ENCODE measurements at places on chromosomes 6 and 20.
A peak's percentile ranks its signal among the peaks of the same experiment; 100 is the strongest.

GRCh38 chr6:26491604-26492003, 8.5 kb upstream of the BTN1A1 start:
- no peak for DNase-seq

- DNase-seq = peak; percentile 86
Measured at GRCh38 chr20:42093542-42094440, 475.6 kb upstream of the CHD6 start.

- DNase-seq = no peak
Measured at GRCh38 chr6:39167866-39168625, 53.1 kb upstream of the SAYSD1 start.

DNA sequence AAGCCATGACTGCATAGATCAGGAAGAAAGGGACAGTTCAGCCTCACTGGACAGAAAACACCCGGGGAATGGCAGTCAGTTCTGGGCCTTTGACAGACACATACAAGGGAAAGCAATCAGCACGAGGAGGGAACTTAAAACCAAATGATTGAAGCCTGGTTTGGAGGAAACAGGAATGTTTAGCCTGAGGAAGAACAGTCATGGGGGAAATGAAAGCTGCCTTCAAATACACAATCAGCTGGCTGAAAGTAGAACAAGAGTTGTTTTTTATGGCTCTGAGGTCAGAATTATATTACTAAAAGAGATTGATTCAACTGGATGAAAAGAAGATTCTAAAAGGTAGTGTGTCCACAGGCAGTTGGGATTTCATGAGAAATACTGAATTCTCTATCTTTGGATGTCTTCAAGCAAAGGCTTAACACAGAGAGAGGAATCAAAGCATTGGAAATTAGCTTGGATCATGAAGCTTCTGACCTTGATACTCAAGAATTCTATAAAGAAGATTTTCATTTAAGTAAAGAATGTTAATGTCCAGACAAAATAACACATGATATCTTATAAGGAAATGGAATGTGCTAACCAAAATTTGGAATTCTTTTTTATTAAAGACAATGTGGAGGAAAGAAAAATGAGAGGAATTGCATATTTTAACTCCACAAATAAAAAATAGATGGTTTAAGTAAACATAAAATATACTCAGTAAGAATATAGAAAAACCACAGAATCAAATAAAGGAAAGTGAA, 216.6 kb downstream of the IBTK start:
- DNase-seq = no peak

GRCh38 chr20:38173237-38174156, 8.4 kb upstream of the TGM2 start:
- DNase-seq = no peak

DNA sequence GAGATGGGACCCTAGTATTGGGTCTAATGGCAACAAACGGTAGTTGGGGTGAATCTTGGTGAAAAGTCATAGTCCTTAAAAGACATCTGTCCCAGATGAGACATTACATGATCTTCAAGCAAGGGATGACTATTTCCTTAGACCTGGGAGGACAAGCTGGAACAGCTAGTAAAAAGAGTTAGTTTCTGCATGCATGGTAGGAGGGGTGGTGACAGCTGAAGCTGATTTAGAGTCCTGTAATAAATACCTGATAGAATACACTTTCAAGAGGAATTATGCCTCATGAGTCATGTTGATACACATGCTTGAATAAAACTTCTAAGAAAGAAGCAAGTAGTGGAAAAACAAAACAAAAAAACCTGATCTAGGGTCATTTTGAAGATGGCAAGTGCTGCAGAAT, 247.4 kb downstream of the CD109 start:
- no peak for DNase-seq

- no peak for DNase-seq
Measured at GRCh38 chr6:109406196-109406595, 23.9 kb upstream of the CD164 start.

DNA sequence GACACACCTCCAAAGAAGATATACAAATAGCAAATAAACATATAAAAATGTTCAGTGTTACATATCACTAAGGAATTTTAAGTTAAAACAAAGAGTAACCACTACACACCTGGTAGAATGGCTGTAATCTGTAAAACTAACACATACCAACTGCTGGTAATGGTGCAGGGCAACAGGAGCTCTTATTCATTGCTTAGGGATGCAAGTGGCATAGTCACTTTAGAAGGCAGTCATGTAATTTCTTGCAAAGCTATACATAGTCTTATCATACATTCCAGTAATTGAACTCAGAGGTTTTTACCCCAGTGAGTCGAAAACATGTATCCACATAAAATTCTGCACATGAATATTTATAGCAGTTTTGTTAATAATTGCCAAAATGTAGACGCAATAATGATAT, 906.8 kb upstream of the CITED2 start:
- no peak for DNase-seq

- no peak for DNase-seq
Measured at GRCh38 chr6:169880516-169880915, 129.1 kb downstream of the ERMARD start.

DNA sequence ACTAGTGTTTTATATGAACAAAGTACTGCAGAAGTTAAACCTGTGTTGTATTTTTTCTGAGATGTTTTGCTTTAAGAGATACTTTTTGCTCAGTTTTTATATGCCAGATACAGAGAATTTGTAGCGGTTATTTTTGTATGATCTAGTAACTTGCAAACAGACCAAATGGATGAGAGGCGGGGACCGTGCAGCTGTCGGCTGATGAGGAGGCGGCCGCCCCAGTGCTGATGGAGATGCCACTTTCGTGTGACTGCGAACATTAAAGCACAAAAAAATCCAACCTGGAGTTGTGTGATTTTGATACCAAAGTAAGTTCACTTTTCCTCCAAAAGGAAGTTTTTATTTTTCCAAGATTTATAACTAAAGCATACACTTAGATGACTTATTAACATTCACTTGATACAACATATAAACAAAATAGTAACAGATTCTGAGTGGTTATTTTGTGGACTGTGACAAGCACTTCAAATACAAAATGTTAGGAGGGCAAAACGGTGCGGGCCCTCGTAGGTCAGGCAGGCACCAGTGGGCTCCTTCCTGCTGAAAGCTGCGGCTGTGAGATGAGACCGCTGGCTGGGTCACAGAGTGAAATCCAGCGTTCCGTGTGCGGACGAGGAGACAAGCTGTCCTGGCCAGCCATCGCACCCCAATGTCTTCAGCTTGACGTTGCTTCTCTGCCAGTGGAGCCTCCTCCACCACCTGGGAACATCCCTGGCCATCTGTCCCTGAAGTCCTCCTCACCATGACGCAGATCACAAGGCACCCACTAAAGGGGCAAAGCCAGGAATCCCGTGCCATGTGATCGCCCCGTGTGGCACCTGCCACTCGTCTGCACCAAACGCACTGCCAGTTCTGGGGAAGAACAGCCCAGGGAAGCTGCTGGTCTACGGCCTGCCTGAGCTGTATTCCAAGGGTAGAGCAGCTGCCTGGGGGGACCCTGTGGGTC, 4.0 kb upstream of the OGFR start:
- no peak for DNase-seq

GRCh38 chr20:2469991-2470422, 582 bp downstream of the SNRPB start:
- peak; percentile 45 for DNase-seq

- DNase-seq = no peak
Measured at GRCh38 chr6:27684264-27685211, 211.6 kb upstream of the ZNF184 start.

DNA sequence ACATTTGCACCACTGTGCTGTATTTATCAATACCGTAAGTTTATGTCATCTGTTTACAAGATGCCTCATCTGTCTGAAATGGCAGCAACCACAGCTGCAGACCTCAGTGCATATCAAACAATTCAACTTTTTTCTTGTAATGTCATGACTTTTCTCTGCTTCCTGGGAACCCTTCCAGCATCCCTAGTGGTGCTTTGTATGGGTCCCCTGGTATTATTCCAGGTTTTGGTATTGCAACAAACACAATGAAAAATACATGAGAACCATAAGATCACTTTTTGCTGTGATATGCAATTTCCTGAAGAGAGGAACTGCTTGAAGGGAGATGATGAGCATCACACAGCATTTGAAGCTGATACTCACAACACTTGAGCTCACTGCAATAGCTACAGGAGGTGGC, 12.0 kb upstream of the TXNDC5 start:
- no peak for DNase-seq

- DNase-seq = no peak
Measured at GRCh38 chr6:127464881-127465459, 5.8 kb upstream of the KIAA0408 start.

- DNase-seq = no peak
Measured at GRCh38 chr6:170266061-170266825, 24.6 kb downstream of the DLL1 start.

- DNase-seq = no peak
Measured at GRCh38 chr6:122712448-122713137, 66.9 kb upstream of the FABP7 start.

DNA sequence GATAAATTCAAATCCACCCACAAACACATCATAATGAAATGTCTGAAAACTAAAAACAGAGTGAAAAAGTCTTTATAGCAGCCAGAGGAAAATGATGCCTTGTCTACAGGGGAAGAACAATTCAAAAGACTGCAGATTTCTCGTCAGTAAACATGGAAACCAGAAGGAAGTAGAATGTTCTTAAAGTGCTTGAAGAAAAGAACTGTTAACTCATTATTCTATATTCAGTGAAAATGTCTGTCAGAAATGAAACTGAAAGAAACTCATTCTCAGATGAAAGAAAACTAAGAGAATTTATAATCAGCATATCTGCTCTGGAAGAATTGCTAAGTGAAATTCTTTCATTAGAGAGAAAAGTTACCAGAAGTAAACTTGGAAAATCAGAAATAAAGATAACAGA, 416.1 kb downstream of the TBC1D32 start:
- DNase-seq = no peak

DNA sequence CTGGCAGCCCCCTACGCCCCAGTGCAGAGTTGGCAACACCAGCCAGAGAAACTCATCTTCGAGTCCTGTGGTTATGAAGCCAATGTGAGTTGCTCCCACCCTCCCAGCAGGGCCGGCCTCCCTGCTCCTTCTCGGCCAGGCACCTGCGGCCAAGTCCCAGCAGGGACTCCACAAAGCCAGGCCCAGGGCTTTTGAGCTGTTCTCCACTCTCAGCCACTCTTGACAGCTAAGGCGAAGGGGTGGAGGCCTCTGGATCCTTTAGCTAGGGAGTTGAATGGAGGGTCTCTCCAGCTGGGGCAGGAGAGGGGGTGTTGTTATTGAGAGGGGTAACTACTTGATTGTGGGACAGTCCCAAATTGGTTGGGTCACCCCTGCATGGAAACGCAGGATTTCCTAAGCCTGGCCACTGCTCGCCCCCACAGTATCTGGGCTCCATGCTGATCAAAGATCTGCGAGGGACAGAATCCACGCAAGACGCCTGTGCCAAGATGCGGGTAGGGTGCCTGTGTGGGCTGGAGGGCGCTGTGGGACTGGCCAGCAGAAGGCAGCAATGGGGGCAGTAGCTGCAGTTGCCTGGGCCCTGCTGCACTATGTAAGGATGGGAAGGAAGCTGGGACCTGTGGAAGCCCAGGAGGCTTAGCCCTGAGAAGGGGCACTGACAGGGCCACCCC, 58.3 kb downstream of the TCP11 start:
- no peak for DNase-seq

DNA sequence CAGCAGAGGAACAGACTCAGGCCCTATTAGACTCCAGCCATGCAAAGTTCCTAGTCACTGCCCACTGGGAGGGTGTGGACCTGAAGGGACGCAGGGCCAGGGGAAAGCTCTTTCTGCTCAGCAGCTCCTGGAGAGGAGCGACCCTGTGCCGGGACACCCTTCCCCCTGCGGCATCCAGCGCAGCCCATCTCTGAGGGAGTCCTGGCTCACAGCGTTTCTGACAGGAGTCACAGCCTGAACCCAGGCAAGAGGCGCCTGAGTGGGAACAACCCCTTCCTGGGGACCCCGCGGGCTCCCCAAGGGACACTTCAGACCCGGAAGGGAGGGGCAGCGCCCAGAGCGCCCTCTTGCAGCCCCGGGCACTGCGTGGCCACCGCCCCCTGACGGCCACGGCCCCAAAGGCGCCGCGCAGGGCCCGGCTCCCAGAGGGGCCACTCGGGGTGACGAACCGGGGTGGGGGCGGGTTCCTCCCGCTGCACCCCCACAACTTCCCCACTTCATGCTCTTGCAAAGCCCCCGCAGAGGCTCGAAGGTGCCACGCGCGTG, 862 bp downstream of the UCKL1 start:
- no peak for DNase-seq

DNA sequence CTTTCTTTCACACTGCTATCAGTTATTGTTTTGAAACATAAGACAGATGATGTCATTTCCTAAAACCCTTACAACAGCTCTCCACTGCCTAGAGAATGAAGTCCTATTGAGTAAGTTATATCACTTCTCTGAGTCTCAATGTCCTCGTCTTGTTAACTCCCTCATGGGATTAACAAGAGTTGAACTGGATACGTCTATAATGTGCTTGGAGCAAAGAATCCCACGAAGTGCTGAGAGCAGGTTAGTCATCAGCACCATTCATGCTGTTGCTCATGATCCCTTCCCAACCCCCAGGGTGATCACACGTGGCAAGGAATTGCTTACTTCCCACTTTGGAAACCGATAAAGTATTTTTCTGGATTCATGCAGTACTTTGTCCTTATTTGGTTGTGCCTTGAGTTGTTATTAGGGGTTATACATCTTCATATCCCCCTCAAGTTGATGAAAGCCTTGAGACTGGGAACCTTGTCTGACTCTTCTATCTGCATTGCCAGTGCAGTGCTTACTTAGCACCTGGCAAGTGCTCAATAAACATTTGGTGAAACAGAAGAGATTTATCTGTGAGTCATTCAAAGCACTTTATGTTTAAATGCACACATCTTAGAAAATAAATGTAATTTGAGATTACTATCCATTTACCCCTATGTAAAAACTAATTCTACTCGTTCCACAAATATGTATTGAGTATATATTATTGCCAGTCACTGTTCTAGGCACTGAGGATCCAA, 487.5 kb downstream of the EPM2A start:
- no peak for DNase-seq

GRCh38 chr20:38076548-38076947, 43.0 kb downstream of the RPRD1B start:
- DNase-seq = no peak

GRCh38 chr6:5379647-5380242, 118.4 kb downstream of the FARS2 start:
- DNase-seq = no peak

- DNase-seq = no peak
Measured at GRCh38 chr20:38878866-38879265, 47.4 kb upstream of the FAM83D start.

- DNase-seq = no peak
Measured at GRCh38 chr6:114638341-114638740, 295.5 kb upstream of the HS3ST5 start.

GRCh38 chr6:144316862-144317195, 31.7 kb downstream of the UTRN start:
- no peak for DNase-seq

- no peak for DNase-seq
Measured at GRCh38 chr6:157552081-157552747, 171.2 kb downstream of the ZDHHC14 start.

GRCh38 chr6:160049346-160049745, 72.3 kb upstream of the SLC22A1 start:
- no peak for DNase-seq

- DNase-seq = no peak
Measured at GRCh38 chr6:145756170-145756662, 20.9 kb upstream of the EPM2A start.

- no peak for DNase-seq
Measured at GRCh38 chr6:18306977-18307376, 42.6 kb upstream of the DEK start.

GRCh38 chr6:71499667-71500066, 211.1 kb downstream of the OGFRL1 start:
- no peak for DNase-seq
